Activated naive CD4-positive, alpha-beta T cell treated with anti-CD3 and anti-CD28 coated beads for 36 hours (primary cell): ENCODE measurements at places on chromosomes 11 and 22.
A peak's percentile ranks its signal among the peaks of the same experiment; 100 is the strongest.

GRCh38 chr22:49638001-49638400 lies 189.7 kb downstream of the BRD1 start:
- DNase-seq, result no peak

DNA sequence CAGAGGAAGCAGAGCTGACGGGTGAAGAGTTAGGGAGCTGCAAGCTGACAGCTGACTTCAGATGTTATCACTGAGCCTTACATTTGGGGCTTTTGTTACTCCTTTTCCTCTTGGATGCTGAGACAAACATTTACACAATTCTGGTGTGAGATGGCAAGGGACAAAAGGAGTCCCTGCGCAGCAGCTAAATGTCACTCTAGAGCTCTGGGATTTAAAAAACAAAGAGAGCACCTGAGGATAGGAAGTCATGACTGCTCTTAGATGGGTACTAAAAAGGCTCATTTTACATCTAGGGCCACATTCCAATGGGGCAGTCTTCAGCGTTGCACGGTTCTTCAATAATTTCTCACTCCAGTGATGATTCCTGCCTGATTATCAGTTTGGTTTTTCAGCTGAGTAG lies 204.5 kb downstream of the RAB38 start:
- DNase-seq, result no peak

DNA sequence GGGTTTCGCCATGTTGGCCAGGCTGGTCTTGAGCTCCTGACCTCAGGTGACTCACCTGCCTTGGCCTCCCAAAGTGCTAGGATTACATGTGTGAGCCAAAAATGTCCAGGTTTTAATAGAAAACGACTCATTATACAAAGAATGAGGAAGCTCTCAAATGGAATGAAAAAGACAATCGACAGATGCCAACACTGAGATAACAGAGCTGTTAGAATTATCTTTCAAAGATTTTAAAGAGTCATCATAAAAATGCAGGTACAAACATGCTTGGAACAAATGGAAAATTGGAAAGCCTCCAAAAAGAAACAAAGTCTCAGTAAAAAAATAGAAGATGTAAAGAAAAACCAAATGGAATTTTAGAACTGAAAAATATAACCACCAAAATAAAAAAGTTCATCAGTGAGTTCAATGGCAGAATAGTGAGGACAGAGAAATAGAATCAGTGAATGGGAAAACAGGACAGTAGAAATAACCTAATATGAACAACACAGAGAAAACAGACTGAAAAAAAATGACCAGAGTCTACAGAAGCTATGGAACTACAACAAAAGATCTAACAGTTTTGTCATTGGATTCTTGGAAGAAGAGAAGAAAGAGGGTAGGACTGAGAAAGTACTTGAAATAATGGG lies 10.9 kb downstream of the GAB2 start:
- DNase-seq, result no peak

DNA sequence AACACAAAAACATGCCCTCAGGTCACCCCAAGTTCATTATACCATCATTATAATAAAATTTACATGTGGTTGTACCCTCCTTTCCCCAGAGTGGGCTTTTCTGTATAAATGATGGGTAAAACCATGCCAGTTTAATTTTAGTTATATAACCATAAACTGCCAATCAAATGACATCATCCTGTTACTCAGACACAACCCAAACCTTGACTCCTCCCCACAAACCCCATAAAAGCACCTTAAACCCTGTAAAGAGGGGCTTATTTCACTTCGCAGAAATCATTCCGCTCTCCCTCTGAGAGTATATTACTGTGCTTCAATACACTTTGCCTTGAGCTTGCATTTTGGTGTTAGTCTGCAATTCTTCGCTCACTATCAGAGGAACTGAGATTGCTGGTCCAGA lies 5.5 kb upstream of the APOL3 start:
- no peak for DNase-seq

DNA sequence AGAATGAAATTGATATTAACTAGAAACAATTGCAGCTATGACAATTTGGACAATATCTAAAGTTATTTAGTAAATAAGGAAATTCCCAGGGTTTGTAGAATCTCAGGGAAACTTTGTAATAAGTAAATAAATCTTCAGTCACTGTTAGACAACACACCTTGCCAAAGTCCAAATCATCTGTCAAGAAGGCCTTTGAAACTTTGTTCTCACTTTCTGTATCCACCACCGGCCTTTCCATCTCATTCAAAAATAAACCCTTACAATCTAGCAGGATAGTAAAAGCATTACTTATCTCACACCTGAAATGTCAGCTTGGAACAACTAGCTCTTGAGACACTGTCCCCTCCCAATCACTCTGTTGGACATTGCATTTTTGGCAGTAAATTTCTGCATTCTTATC lies 7.9 kb downstream of the NNMT start:
- DNase-seq, result no peak

- no peak for DNase-seq
These were observed 126.5 kb downstream of the VPREB1 start for GRCh38 chr22:22371031-22371541.

DNA sequence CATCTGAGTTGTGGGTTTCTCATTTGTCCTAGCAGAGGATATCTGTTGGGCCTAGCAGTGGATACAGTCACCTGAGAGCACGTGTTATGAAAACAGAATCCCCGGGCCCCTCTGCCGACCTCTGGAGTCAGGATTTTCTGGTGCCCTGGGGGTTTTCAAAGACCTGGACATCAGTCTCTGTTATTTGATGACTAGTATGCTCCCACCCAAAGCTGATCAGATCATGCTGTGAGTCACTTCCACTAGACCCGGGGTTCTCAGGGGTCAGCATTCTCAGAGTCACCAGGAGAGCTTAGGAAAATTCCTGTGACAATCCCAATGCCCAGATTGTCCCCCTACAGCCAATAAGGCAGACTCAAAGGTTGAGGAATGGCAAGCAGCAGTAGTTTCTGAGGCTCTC lies 38.7 kb downstream of the KCNJ1 start:
- no peak for DNase-seq

DNA sequence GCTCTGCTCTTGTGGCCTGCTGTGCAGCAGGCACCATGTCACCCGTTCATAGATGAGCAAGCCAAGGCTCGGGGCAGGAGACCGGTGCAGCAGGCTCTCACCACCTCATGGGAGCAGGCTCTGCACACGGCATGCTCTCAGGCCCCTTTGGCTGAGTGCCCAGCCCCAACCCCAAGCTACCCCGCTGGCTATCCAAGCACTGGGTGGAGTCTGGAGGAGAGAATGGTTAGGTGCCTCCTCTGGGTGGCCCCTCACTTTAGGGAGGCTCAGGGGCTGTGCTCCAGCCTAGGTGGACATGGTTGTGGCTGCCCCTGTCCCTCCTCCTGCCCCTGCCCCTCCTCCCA lies 199.9 kb downstream of the IGLL1 start:
- DNase-seq, result no peak

DNA sequence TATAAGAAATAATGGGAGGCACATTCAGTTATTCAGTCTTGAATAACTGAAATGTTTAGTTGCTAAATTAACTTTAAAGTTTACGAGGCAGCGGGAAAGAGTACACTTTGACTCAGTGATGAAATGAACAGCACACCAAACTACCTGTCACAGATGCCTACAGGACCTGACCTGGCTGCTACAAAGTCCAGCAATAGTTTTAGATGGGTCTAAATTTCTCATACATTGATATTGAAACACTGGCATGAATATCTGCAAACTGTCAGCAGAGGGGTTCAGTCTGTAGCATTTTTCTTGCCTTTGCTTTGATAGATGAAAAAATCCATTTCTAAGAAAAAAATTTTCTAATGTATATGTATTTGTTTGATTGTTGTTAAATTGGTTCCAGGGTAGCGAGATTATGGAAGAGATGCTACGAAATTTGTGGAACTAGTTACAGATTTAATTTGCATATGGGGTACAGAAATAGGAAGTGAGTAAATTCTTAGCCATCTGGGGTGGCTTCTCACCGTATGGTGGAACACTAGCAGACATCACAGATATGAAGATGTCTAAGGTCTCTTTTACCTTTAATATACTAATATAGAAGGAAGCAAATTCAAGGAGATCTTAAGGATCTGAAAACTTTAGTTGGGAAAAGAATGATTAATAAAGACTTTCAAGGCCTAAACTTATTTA lies 20.8 kb upstream of the GAB2 start:
- no peak for DNase-seq

DNA sequence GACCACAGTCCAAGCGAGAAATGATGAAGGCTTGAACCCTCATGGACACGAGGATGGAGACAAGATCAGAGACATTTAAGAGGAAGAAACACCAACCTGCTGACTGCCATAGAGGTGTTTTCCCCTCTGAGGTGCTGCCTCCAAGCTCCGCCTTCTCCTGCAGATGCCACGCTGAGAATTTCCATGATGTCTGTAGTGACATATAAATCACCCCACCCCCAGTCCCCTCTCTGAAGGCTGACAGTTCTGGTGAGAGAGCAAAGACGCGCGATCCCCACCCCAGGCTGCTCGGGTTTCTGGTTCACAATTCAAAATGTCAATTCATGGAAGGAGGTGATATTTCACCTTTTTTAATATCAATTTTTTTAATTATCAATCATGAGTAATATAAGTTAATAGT lies 28.2 kb downstream of the LRRC32 start:
- peak; percentile 65 for DNase-seq

DNA sequence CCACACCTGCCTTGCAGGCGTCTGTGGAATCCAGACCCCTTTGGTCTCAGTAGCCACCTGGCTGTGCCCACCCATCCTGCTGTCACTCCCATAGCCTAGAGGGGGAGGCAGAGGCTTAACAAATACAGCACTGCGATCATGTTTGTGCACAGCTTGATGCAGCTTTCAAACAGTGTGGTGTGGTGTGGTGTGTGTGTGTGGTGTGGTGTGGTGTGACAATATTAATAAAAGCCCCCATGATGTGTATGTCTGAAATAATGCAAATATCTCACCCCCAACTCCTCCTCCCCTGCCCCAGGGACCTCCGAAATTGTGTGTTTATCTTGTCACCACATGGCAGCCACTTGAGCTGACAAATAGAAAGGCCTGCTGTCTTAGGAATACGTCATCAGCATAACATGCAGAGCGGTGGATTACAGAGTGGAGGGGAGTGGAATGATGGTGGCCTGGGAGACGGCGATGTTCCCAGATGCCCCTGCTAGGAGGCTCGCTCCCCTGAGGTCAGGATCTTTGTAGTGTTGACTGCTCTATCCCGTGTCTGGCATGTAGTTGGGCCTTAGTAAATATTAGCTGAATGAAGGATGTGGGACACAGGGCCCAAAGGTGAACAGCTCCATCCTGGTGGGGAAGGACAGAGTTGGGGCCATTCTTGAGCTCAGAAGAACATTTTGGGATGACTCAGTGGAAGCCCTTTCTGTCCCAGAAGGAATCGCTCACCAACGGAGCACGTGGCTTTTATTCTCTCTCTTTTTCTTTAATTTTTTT lies 2.8 kb downstream of the PDXP start:
- no peak for DNase-seq

- DNase-seq, result no peak
These were observed 66.2 kb downstream of the DHCR7 start for GRCh38 chr11:71381781-71382505.

DNA sequence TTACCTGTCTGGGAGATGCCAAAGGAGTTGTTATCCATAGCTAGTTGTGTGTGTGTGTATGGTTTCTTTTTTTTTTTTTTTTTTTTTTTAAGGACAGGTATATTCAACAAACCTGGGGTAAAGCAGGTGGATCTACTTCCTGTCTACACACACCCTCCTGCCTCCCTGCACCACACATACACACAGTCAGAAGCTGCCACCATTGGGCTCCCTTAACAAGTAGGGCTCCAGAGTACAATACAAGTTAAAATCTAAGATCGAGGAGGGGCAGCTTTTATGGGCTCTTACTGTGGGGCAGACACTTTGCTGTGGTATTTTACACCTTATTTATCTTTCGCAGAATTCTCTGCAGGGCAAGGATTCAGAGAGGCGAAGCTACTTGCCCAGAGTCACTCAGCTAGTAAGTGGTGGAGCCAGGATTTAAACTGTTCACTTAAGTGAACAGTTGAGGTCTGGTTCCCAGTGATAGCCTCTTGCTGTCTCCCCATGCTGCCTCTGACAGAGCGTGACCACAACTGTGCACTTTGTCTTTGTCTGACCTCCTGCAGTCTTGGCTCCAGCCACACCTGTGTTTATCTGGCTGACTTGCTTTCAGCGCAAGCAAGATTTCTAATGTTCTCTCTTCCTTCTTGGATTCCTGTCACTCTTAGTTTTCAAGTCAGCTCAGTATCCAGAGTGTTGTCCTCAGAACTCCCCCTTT lies 135.0 kb downstream of the CSNK2A3 start:
- DNase-seq, result no peak

- no peak for DNase-seq
These were observed 678 bp downstream of the CD248 start for GRCh38 chr11:66315921-66316811.

GRCh38 chr11:110217936-110218335 lies 78.5 kb downstream of the RDX start:
- no peak for DNase-seq

DNA sequence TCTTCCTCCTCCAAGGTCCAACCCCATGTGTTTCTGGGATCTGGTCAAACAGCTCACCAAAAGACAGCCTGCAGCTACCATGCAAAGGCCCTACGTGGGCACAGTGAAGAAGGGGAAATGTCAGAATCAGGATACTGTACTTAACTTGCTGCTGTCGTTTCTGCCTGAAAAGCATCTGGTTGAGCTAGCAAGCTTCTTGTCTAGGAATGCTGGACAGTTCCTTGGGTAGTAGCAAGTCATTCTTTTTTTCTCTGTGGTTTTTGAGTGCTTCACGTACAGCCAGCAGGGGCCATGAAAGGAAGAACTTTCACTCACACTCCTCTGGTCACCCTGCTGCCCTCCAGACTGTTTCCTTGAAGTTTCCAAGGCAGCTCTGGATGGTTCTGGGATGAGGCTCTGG lies 24.7 kb downstream of the RCOR2 start:
- DNase-seq, result no peak

- no peak for DNase-seq
These were observed 509.0 kb downstream of the BUD13 start for GRCh38 chr11:116263770-116264169.

- no peak for DNase-seq
These were observed 56.9 kb upstream of the CSNK2A3 start for GRCh38 chr11:11409901-11410300.

- no peak for DNase-seq
These were observed 62.0 kb downstream of the ZNF280B start for GRCh38 chr22:22446517-22446916.

DNA sequence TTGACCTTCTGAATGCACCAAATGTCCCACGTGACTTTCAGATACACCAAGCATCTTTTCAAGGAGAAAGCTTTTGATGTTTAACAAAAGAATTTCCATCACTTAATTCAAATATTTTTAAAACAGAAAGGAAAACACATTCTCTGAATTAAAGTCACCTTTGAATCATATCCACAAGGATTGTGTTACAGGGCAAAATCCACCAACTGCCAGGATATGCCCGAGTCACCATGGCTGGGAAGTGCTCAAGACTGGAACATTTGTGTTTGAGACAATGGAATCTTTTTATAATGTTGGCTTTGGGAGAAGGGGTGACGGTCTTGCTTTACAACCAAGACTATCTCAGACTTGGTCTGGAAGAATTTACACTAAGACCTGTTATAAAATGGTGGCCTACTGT lies 40.8 kb downstream of the BID start:
- no peak for DNase-seq
